ENCODE measurements at places on chromosomes 6 and 20.

DNA sequence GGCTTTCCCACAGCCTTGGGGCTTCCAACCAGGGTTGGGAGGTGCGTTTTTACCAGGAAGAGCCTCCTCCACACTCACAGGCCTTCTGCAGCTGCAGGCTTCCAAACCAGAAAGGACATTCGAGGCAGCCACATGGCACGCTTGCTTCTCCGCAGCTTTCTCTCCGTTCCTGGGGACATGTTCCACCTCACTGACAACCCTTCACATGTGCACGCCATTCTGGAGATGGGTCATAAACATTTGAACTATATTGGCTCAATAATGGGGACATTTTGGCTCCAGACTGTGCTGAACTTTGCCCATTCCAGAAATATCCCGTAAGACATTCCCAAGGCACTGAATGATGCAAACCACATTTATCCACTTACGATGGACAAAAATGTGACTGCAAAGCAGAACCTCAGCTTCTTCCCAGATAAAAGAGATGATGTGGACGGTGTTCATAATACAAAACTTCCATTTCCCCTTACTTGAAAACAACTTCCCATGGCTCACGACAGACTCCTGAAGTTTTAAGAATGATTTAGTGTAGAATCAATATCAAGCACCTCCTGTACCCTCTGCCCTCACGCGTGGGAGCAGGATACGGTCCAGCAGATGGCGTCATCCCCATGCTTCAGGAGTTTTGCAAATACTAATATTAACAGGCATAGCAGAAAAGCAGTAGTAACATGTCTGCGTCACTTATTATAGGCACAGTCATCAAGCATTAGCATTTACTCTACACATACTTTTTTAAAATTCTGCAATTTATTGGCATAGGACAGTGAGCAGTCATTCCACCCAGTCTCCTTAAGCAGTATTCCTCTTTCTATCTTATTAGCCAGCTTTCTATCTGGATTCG is 25.4 kb upstream of the FOXF2 start:
- peak; percentile 67 for DNase-seq

- DNase-seq: peak; percentile 9
Measured at GRCh38 chr20:7723284-7723683, 217.0 kb downstream of the HAO1 start.

- no peak for DNase-seq
Measured at GRCh38 chr6:42403421-42403820, 48.3 kb downstream of the TRERF1 start.

- no peak for DNase-seq
Measured at GRCh38 chr20:12535316-12535715, 473.5 kb upstream of the SPTLC3 start.

GRCh38 chr20:45408646-45409213 is 641 bp downstream of the DBNDD2 start:
- DNase-seq: no peak

GRCh38 chr6:134925800-134926199 is 24.1 kb downstream of the ALDH8A1 start:
- DNase-seq: no peak

- no peak for DNase-seq
Measured at GRCh38 chr20:53792946-53793536, 199.4 kb upstream of the ZNF217 start.

- no peak for DNase-seq
Measured at GRCh38 chr6:53342217-53342616, 6.5 kb downstream of the ELOVL5 start.
